ENCODE measurements at places on chromosomes 7 and 10.

GRCh38 chr7:67821116-67821515 is 824.5 kb downstream of the TYW1 start:
- no peak overlapping the region for H3K27ac ChIP-seq
- H3K4me3 ChIP-seq: no peak overlapping the region
- DNase-seq: no peak
- peaks cover 3% of the 10 kb centered on the region for H3K36me3 ChIP-seq
- H3K4me1 ChIP-seq: no peaks in the 10 kb centered on the region

DNA sequence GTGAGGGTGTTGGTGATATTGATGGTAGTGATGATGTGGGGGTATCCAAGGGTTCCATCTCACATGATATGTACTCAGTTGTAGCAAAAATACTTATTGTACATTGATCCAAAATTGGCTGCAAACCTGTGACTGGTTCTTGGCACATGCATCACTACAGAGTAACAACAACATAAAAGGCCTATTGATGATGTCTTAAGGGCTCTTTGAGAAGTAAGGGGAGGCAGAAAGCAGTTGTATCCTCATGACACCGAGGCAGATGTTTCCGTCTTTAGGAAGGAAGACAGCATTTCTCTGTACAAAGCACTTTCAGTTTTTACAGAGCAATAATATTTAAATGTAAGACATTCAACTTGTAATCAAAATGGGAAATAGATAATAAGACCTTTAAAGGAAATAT is 34.5 kb downstream of the NRG3 start:
- no peaks in the 10 kb centered on the region for H3K4me1 ChIP-seq
- DNase-seq: no peak
- H3K4me3 ChIP-seq: no peak overlapping the region

DNA sequence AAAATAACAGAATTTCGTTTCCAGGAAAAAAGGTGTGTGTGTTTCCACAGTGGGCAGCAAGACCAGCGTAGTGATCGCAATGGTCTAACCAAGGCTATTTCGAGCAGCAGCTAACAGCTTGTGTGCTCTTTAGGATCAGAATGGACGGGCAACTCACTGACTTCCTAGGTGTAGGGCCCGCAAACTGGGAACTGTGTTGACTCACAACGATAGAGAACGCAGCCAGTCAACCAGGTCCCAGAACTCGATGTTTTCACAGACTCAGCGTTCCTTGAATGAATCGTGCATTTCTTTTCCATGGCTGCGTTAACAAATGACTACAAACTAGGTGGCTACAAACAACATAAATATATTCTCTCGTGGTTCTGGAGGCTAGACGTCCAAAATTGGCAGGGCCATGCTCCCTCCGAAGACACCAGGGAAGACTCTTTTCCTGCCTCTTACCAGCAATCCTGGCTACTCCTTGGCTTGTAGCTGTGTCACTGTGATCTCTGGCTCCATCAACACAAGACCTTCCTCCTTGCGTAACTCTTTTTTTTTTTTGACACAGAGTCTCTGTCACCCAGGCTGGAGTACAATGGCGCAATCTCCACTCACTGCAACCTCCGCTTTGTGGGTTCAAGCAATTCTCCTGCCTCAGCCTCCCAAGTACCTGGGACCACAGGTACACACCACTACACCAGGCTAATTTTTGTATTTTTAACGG is 39.1 kb downstream of the PODXL start:
- H3K27ac ChIP-seq: no peak overlapping the region
- H3K4me3 ChIP-seq: no peak overlapping the region
- H3K4me1 ChIP-seq: peaks cover 14% of the 10 kb centered on the region
- H3K27me3 ChIP-seq: no peaks in the 10 kb centered on the region
- no peak for DNase-seq

- H3K27ac ChIP-seq: no peak overlapping the region
- H3K4me1 ChIP-seq: peaks cover 4% of the 10 kb centered on the region
- H3K27me3 ChIP-seq: peaks cover 5% of the 10 kb centered on the region
- H3K4me3 ChIP-seq: no peak overlapping the region
These were observed 22.3 kb upstream of the SFMBT2 start for GRCh38 chr10:7432884-7433726.

GRCh38 chr7:101782896-101783295 is 34.5 kb upstream of the CUX1 start:
- H3K4me1 ChIP-seq: peaks cover 2% of the 10 kb centered on the region
- H3K36me3 ChIP-seq: no peaks in the 10 kb centered on the region
- peaks cover 5% of the 10 kb centered on the region for H3K27me3 ChIP-seq
- no peak overlapping the region for H3K4me3 ChIP-seq
- no peak overlapping the region for H3K27ac ChIP-seq
- no peak for DNase-seq
